ENCODE measurements at places on chromosomes 12 and 14. TPM values are rescaled to one million over a fixed set of nuclear protein-coding genes. Genes with fewer than 3 reads are reported as not detected.

The TXNDC16 gene
- 5.2 TPM for total RNA-seq

The MUCL1 gene
- total RNA-seq: not detected

The B4GALNT1 gene
- 4.0 TPM for total RNA-seq

The KRT72 gene
- total RNA-seq: not detected

The LRP1-AS gene
- total RNA-seq: not detected

The KRT73 gene
- total RNA-seq: not detected

The MAP4K5 gene
- total RNA-seq: 82.4 TPM

The FAM186B gene
- total RNA-seq: 0.22 TPM

The KRT71 gene
- not detected for total RNA-seq

The NUP107 gene
- 140 TPM for total RNA-seq

The OAS1 gene
- total RNA-seq: 0.33 TPM

The KLRD1 gene
- total RNA-seq: not detected

The DAO gene
- not detected for total RNA-seq

The RAPGEF3 gene
- total RNA-seq: 6.1 TPM

The SCN8A gene
- 45.0 TPM for total RNA-seq

The MGAT4C gene
- total RNA-seq: under 0.01 TPM

The PTPRB gene
- 3.1 TPM for total RNA-seq

The ZNF891 gene
- total RNA-seq: 1.00 TPM

The LRTM2 gene
- total RNA-seq: not detected

The ARMH4 gene
- 10.7 TPM for total RNA-seq

The CAPZA3 gene
- not detected for total RNA-seq

The REP15 gene
- total RNA-seq: 2.3 TPM

The IFNG gene
- not detected for total RNA-seq

The CLEC2D gene
- 5.4 TPM for total RNA-seq

The IFT43 gene
- 43.1 TPM for total RNA-seq

The CALM1 gene
- 444 TPM for total RNA-seq

The BAZ2A gene
- 20.9 TPM for total RNA-seq

The FOXN4 gene
- total RNA-seq: not detected

The SMIM41 gene
- total RNA-seq: 0.37 TPM

The DDN gene
- total RNA-seq: 0.33 TPM

The GPR84 gene
- total RNA-seq: not detected

The SPRING1 gene
- total RNA-seq: 29.1 TPM

The TMEM179 gene
- total RNA-seq: 0.25 TPM

The PLEKHD1 gene
- total RNA-seq: under 0.01 TPM

The LRFN5 gene
- total RNA-seq: 25.5 TPM

The CYP46A1 gene
- total RNA-seq: 0.11 TPM

The HOXC11 gene
- not detected for total RNA-seq

The YY1 gene
- 42.5 TPM for total RNA-seq

The AP1G2 gene
- 11.6 TPM for total RNA-seq

The BCL11B gene
- not detected for total RNA-seq

The SLC25A21 gene
- 2.9 TPM for total RNA-seq

The DPPA3 gene
- total RNA-seq: not detected

The IL26 gene
- not detected for total RNA-seq

The P2RX2 gene
- not detected for total RNA-seq

The PAPLN gene
- total RNA-seq: 5.1 TPM

The PAWR gene
- 18.3 TPM for total RNA-seq

The CCDC63 gene
- total RNA-seq: not detected

The KRT79 gene
- total RNA-seq: not detected

The ETFBKMT gene
- 5.9 TPM for total RNA-seq

The TSPAN11 gene
- total RNA-seq: under 0.01 TPM

The CCNB1IP1 gene
- 51.2 TPM for total RNA-seq

The NOVA1 gene
- total RNA-seq: 4.1 TPM

The RAD9B gene
- 0.55 TPM for total RNA-seq

The PRB2 gene
- not detected for total RNA-seq

The ZBTB25 gene
- 4.0 TPM for total RNA-seq

The COX8C gene
- not detected for total RNA-seq

All from uterine smooth muscle cell (primary cell).